ENCODE measurements at places on chromosomes 13 and 19.

DNA sequence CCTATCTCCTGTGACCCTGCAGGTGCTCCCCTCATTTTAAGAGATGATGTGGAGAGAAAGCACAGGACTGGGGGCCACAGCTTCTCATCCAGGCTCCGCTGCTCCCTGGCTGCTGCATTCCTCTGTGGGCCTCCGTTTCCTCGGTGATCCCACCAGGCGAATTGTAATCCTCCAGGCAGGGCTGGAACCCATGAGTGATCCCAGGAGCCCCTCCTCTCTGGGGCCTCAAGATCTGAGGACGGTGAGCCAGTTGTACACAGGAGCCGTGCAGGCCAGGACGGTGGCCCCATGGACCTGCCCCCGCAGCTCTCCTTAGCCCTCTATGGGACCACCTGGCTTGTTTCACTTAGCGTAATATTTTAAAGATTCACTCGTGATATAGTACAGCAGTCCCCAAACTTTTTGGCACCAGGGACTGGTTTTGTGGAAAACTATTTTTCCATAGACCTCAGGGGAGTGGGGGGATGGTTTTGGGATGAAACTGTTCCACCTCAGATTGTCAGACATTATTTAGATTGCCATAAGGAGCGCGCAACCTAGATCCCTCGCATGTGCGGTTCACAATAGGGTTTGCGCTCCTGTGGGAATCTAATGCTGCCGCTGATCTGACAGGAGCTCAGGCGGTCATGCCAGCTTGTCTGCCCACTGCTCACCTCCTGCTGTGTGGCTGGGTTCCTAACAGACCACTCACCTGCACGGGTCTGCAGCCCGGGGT, 5.6 kb downstream of the FFAR3 start:
- no peak for DNase-seq

DNA sequence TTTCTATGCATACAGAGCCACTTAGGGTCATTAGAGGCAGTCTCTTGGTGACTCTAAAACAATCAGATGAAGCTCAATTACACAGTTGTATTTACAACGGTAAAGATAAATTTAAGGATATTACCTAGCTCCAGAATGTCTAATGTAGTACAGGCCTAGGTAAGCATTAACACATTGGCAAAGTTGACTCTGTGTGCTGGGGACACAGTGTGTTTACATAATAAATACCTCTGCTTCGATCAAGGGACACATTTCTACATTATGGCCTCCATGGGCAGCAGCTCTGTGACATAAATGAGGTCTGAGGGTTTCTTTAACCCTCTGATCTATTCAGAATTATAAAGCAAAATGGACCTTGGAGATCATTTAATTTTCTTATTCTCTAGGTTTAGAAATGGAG, 74.7 kb downstream of the SERP2 start:
- DNase-seq, result no peak

- no peak for DNase-seq
Observed at GRCh38 chr19:5338656-5339197, 1.9 kb downstream of the PTPRS start.

GRCh38 chr19:1952635-1953034, 11.7 kb downstream of the CSNK1G2 start:
- DNase-seq, result no peak

DNA sequence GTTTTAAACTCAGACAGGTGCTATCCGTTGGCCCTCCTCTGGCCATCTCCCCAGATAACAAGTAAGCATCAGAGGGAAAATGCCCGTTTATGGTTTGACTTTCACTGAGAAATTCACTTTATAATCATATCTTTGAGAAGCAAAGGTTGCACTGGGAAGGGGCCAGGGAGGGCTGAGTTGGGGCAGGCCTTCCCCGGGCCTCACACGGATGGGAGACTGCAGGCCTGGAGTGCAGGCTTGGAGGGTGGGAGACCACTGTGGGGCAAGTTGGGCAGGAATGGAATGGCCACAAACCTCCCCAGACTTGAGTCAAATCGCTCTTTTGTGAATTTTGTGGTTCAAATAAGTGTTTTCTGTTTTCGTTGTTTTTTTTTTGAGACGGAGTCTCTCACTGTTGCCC, 451.7 kb downstream of the TSHZ3 start:
- no peak for DNase-seq

DNA sequence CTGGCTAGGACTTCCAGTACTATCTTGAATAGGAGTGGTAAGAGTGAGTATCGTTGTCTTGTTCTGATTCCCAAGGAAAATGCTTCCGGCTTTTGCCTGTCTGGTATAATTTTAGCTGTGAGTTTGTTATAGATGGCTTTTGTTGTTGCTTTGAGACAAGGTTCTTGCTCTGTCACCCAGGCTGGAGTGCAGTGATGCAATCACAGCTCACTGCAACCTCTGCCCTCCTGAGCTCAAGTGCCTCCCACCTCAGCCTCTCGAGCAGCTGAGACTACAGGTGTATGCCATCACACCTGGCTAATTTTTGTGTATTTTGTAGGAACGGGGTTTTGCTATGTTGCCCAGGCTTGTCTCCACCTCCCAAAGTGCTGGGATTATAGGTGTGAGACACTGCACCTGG, 6.1 kb upstream of the ZNF543 start:
- DNase-seq, result no peak

DNA sequence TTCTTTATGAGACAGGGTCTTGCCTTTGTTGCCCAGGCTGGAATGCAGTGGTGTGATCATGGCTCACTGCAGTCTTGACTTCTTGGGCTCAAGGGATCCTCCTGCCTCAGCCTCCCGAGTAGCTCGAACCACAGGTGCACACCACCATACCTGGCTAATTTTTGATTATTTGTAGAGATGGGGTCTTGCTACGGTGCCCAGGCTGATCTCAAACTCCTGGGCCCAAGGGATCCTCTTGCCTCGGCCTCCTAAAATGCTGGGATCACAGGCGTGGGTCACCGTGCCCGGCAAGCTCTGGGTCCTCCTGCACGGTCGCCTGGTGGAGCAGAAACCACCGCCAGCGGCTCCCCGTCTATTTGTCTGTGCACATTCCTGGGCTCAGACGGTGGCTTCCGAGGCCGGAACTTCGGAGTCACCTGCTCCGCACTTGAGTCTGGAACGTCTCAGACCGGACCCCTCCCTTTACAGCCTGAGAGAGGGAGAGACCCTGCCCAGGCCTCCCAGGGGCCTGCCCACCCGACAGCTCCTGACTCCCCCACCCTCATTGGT, 22.2 kb downstream of the EFNA2 start:
- no peak for DNase-seq

DNA sequence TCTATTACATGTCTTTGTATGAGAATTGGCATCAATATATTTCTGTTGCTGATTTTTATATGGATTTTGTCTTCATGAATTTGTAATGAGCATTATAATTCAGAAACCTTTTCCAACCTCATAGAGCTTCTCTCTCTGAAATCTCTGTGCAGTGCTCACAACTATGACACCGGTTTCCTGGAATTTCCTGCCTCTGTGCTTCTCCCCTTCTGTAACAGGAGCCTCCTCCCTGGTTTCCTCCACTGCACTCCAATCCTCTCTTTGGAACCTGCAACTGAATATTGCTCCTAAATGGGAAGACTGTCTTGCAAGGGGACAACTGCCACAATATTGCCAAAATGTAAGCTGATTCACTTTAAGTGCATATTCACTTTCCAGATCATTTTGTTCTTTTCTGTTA, 1147.9 kb downstream of the UQCRFS1 start:
- no peak for DNase-seq

DNA sequence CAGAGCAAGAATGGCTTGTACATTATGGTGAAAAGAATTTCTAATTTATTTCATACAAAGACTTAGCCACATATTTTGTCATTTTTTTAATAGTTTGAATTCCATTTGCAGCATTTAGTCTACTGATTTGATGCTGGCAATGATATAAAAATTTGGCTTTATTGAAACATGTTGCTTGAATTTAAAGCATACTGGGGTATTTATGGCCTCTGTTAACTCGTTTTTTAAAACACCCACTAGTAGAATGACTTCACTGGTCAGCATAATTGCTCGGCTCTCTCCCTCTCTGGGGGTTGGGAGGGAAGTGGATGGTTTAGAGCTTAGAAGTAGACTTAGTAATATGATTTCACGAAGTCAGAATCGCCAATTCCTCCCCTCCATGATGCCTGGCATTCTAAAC, 354.9 kb upstream of the HTR2A start:
- no peak for DNase-seq

- no peak for DNase-seq
Observed at GRCh38 chr19:23318143-23318542, 67.9 kb upstream of the ZNF724 start.

- DNase-seq, result no peak
Observed at GRCh38 chr13:113943821-113944565, 29.9 kb downstream of the C13orf46 start.
